ENCODE measurements at places on chromosomes 7 and 10.

DNA sequence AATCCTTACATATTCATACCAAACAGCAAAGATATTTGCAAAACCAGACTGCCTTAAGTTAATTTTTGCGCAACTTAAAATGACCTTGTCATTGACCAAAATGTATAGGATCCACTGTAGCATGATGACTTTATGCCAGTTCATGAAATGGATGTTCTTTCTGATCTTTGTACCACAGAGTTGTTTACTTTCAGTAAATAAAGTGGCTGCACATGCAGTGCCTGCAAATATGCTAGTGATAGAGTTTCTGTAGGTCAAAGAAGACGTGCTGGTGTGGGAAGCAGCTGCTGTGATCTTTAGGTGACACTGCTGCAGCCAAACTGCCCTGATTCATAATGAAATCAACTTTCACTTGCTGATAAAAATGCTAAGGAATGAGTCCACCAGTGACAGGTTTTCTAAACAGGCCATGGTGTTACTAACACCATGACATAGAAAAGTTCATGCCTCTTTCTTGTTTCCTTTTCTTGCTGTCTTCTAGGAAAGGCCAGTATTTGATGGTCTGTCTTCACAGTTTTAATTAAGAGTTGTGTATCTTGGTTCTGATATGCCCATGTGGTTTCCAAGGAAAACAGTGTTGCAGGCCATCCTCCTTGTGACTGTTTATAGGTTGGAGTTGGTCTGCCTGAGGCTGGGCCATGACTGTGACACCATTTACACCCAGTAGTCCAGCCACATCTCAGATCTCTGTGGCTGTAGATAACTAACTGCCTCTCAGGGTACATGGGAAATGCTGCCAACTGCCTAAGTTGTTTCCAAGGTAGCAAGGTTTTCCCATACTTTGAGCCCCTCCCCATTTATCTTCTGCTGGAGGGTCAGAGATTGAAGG lies 62.5 kb downstream of the INSYN2A start:
- DNase-seq = no peak

DNA sequence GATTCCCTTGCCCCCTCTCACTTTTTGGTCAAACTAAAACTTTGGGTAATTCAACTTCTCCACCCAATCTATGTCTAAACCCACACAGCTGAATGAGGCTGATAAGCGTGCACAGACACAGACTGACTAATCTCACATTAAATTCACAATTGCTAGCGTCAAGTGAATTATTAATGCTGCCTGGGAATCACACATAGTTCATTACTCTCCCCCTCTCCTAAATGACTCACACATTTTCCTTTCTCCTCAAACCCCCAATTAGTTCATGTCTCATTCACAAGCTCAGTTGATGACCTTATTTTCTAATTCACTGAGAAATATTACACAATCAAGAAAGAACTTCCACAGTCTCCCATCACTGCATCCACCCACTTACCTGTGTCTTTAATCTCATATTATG lies 14.5 kb downstream of the KLF14 start:
- DNase-seq = no peak

DNA sequence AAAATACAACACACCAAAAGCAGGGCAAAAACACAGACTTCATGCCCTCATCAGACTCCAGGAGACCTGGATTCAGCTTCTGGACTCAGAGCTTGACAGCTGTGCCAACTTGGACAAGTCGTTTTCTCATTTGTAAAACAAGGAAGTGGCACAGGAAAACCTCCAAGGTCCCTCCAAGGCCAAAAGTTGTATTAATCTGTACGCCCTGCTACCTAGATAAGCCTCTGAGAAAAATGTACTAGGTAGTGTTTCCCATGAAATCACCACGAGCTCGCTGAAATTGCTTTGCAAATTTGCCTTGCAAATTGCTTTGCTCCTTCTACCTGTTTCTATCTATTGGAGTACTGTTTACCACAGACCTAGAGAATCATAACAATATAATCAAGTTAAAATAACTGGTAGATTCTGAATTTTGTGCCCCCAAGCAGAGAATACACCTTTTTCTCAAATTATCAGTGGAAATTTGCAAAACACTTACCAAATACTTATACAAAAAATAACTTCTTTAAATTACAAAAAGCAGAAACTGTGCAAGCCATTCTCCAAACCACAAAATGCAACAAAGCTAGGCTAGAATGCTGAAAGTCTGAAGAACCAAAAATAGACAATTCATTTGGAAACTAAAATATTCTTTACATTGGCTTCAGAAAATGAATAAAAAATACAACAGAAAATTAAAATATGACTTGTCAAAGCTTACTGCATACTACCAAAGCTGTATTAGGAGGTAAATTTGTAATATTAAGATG lies 158.1 kb upstream of the CHST15 start:
- DNase-seq = no peak

GRCh38 chr7:85191383-85191782 lies 4.5 kb upstream of the SEMA3D start:
- DNase-seq = no peak

DNA sequence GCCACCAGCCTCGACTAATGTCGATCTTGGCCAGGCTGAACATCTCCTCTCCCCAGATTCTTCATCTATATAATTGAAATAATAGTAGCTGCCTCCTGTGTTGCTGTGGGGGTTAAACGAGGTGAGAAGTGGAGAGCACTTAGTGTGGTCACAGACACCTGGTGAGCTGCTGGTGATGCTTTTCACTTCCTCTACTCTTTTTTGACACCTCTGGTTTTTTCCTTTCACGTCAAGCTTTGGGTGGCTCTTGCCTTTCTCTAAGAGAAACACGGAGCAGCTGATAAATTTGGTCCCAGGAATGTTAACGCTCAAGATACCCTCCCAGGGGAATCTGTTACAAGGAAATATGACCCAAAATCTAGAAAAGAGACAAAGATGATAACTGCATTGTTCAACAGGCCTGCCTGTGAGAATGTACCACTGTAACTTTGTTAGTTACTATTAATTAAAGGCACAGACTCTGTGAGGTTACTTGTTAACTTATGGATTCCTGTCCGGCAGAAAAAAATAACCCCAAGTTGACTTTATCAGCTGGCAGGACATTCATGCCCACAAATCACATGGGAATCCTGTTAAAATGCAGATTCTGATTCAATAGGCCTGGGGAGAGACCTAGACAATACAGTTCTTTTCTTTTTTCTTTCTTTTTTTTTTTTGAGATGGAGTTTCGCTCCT lies 9.5 kb upstream of the NPFFR1 start:
- DNase-seq = no peak

DNA sequence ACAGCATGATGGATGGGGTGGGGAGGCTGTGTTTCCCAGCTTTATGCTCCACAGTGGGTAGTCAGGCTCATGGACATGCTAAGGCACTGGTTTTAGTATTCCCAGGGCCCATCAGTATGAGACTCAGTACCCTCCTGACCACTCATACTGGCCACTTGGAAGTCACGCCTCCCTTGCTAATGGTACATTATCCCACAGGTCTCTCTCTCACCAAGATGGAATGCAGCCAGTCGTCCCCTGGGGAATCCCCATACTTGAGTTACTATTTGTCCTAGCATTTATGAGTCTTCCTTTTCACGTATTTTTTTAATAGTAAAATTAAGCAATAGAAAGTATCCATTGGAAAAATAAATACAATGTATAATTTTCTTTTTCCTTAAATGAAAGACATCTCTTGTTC lies 80.6 kb upstream of the TBX20 start:
- DNase-seq = no peak

DNA sequence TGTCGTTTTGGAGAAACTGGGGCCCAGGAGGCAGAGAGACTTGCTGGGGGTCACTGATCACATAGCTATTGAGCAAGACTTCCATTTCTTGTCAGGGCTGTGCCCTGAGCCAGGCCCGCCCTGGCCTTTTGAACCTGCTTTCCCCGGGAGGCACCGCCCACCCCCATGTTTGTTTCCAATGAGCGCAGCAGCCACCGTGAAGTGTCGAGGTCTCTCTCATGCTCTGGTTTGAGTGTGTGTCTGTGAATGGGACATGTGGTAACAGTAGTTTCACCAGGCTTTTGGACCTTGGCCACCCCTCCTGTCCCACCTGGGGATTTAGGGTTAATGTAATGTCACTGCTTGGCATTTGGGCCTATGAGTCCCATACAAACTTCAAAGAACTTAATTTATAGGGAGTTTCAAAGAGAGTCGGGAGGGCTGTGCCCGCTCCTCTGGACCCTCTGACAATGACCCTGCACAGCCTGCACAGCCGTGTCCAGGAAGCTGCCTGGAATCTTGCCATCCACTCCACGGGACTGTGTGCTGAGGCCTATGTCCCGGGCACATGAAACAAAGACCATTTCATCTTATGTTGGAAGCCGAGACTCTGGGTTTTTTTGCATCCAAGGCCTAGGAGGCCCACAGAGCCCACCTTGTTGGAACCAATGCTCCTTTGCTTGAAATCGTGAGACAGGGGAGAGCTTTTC lies 6.3 kb downstream of the PRF1 start:
- DNase-seq = no peak

GRCh38 chr10:43570971-43571370 lies 3.4 kb downstream of the ZNF239 start:
- DNase-seq = no peak

GRCh38 chr7:680411-681127 lies 45.9 kb upstream of the DNAAF5 start:
- no peak for DNase-seq

GRCh38 chr7:94183891-94184290 lies 179.7 kb upstream of the BET1 start:
- no peak for DNase-seq

Measured in GM04503 (cell line).